ENCODE measurements at places on chromosomes 2 and 18.

- DNase-seq, result no peak
Measured at GRCh38 chr2:55995211-55995610, 71.6 kb upstream of the EFEMP1 start.

DNA sequence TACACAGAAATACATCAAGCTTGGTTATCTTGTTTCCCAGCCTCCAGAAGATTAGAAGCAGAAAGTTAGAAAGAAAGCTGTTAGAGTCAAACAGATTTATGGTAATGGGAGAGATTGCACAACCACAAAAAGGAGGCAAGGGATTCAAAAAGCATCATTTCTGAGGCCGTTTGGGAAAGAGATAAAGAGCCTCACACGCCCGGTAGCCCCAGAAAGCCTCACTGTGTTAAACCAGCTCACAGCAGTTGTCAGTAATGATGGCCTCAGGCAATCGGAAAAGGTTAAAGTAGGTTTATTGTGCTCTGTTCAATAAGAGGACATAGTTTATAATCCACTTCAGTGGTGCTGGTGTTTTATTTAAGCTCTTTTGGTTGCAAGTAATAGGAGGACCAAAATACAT lies 111.3 kb downstream of the DCC start:
- DNase-seq, result no peak

GRCh38 chr18:75249175-75249518 lies 38.5 kb downstream of the TSHZ1 start:
- no peak for DNase-seq

DNA sequence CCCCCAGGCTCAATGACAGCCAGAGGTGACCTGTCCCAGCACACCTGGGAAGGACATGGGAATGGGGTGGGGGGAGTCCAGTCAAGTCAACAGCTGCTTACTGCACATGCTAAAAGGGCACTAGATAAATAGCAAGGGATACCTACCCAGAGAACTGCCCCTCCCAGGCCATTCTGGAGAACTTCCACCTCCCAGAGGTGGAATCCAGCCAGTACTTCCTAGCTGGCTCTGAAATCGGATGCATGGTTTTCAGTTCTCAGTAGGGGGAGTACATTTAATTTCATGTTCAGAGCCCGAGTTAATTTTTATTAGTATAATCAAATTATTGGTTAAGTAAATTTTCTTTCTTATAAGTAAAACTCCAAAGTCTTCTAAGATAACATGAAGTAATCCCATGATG lies 28.9 kb upstream of the ITGA6 start:
- no peak for DNase-seq

DNA sequence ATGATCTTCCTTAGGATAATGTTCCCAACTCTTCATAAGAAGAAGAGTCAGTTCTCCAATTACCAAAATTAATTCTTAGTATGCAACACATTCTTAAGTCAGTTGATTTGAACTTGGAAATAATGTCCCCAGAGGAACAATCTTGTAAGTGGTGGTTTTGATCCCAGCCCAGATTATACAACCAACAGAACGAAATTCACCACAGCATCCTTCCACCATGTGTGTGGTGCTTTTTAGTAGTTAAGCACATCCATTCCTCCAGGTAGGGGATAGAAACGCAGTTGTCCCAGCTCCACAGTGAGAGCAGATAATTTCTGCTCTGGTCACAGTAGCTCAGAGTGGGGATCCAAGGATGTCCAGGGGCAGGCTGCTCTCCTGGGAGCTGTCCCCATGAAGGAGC lies 161.7 kb upstream of the SLC39A10 start:
- no peak for DNase-seq

GRCh38 chr2:221948076-221948475 lies 350.7 kb downstream of the PAX3 start:
- DNase-seq, result no peak

DNA sequence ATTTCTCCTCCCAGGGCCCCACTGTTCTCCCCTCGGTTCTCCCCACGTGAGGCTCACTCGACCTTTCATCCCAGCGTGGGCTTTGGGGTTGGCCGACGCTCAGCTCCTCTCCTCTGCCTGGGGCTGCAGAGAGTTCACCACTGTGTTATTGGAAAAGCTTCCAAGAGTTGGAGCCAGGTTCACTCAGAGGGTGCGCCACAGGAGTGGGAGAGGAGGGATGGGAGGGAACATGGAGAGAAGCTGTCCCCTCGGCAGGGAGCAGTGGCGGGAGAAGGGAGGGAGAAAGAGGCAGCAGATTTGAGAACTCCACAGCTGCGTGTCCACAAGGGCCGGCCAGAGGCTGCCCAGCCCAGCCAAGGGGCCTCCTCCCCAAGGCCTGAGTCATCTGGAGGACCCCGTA lies 197.1 kb upstream of the SMAD2 start:
- no peak for DNase-seq

DNA sequence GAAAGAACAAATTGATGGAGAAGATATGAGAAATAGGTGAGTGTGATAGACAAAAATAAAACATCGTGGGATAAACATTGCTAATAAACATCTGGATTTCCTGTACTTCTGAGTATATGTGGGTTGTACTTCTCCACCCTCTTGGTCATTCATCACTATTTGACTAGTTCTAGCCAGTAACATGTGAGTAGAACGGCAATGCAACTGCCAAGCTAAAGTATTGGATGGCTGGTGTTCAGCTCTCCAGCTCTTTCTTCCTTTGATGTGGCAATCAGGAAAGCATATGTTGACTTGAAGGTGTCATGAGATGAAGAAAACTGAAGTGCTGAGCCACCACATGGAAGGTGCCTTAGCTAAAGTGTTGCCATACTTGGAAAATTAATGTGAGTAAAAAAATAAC lies 144.9 kb downstream of the SCG2 start:
- no peak for DNase-seq

GRCh38 chr18:73244401-73244800 lies 376.6 kb upstream of the NETO1 start:
- no peak for DNase-seq

- DNase-seq, result no peak
Measured at GRCh38 chr2:132733094-132733493, 63.1 kb upstream of the LYPD1 start.

GRCh38 chr2:15832849-15833680 lies 107.3 kb upstream of the MYCN start:
- DNase-seq, result no peak

- DNase-seq, result no peak
Measured at GRCh38 chr2:144516981-144517865, 2.7 kb downstream of the ZEB2 start.

DNA sequence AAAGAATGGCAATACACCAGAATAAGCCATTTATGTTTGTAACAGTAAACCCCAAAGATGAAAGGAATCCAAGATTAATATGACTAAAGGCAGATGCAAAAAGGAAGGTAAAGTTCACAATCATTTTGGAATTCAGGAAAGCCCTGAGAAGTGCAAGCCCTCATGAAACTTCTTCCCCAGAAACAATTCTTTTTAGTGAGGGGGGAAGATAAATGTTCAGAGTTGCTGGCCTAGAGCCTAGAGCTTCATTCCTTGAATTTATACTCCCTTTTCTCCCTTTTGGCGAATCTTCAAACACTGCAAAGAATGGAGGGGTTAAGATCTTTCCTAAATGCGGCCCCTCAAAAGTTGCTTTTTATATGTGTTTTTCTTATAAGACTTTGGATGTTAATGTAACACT lies 368.8 kb downstream of the MEIS1 start:
- no peak for DNase-seq

DNA sequence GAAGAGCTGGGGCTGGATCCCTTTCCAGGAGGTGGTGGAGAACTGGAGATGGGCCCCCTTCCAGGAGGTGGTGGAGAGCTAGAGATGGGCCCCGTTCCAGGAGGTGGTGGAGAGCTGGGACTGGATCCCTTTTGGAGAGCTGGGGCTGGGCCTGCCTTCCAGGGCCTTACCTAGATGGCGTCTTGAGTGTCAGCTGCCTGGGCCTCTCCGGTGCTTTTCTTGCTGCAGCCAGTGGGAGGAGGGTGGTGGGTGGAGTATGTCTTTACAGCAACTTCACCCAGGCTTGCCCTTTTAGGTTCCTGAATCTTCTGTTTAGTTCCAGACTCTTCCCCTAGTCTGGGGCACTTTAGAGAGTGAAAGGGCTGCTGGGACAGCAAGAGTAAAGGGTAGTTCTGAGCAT lies 19.1 kb upstream of the TXNDC2 start:
- no peak for DNase-seq

GRCh38 chr2:235201756-235202155 lies 249.9 kb downstream of the SH3BP4 start:
- DNase-seq, result no peak

- no peak for DNase-seq
Measured at GRCh38 chr18:42155024-42155423, 200.0 kb downstream of the PIK3C3 start.

All from stimulated activated CD8-positive, alpha-beta memory T cell treated with anti-CD3 and anti-CD28 coated beads, Interleukin-15, amount 100 ng/mL, for 24 hours (primary cell).